ENCODE measurements at places on chromosomes 1 and 21.
A peak's percentile ranks its signal among the peaks of the same experiment; 100 is the strongest.

DNA sequence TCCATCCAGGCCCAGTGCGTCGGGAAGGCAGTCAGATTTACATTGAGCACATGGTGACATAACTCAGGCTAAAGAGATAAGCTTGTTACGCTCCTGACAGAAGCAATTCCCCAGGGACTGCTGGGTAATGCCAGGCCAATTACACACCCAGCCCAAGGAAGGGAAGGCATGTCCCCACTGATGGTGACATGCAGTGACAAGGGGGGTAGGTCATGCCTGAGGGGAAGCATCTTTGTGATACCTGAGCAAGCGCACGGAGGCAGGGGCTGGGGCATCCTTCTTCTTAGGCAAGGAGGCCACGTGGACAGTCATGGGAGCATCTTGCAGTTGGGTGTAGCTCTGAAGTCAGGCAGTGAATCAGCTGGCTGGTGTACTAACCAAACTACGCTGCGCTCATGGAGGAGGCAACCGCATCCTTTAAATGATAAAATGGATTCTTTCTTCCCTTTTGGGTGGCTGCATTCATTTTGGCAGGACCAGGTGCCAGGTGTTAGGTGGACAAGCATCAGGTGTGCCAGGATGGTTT is 39.6 kb upstream of the GRIK3 start:
- DNase-seq: no peak

DNA sequence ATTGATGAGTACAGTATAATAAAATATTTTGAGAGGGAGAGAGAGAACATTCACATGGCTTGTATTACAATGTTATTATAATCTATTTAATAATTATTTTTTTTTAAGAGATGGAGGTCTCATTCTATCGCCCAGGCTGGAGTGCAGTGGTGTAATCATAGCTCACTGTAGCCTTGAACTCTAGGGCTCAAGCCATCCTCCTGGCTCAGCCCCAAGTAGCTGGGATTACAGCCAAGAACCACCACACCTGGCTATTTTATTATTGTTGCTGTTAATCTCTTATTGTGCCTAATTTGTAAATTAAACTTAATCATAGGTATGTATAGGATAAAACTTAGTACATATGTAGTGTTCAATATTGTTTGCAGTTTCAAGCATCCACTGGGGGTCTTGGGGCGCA is 57.8 kb downstream of the HS2ST1 start:
- no peak for DNase-seq

DNA sequence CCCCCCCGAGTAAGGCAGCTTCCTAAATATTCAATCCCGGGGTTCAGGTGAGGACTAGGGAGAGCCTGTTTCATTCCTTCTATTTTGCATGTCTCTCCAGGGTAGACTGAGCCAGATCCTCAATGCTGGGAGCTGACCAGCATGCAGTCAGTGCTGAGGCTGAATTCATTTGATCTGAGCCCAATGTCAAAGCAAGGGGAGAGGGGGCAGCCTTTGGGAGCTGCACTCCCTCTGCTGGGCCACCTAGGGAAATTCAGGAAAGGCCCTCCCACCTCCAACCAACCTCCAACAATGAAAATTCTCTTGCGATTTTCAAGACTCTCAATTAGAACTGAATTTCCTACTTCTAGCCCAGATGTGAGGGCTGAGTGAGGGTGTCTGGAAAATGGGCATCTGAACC is 371.2 kb downstream of the NPHP4 start:
- peak; percentile 53 for DNase-seq

DNA sequence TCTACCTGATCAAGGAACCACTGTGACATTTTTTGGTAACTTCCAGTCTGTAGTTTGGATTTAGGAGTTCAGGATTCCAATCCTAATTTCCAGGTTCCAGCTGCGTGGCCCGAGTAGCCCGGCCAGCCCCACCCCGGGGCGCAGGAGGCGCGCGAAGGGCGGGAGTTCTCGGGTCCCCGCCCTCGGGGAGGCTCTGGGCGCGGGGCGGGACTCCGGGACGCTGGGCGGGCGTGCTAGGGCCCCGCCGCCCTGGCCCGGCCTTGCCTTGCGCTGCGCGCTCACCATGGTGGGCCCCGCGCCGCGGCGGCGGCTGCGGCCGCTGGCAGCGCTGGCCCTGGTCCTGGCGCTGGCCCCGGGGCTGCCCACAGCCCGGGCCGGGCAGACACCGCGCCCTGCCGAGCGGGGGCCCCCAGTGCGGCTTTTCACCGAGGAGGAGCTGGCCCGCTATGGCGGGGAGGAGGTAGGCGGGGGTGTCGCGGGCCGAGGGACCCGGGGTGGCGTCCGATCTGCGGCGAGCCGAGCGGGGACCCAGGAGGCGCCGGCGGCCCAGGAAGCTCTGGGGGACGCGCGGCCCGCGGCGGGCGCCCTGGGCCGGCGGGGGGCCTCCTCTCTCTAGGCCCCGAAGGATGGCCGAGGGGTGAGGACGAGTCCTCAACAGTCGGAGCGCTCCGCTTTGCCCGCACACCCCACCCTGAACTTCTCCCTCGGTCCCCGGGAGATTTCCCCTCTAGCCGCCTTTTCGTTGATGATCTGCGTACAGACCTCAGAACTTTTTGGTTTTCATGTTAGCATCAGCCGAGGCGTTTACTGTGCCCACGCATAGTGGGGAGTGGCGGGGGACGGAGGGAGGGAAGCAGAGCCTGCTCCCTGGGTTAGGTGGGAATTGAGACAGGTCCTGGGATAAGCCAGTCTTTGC is at the start of gene NENF:
TSS of gene NENF (plus strand) at position 260 of the 916 bp plus-strand sequence. CDS start at position 284, 24 bp downstream.
- peak; percentile 78 for DNase-seq

- peak; percentile 66 for DNase-seq
These were observed 39.1 kb upstream of the ENAH start for GRCh38 chr1:225691861-225692516.

GRCh38 chr1:145918992-145919939 is 749 bp upstream of the PEX11B start:
- peak; percentile 80 for DNase-seq

DNA sequence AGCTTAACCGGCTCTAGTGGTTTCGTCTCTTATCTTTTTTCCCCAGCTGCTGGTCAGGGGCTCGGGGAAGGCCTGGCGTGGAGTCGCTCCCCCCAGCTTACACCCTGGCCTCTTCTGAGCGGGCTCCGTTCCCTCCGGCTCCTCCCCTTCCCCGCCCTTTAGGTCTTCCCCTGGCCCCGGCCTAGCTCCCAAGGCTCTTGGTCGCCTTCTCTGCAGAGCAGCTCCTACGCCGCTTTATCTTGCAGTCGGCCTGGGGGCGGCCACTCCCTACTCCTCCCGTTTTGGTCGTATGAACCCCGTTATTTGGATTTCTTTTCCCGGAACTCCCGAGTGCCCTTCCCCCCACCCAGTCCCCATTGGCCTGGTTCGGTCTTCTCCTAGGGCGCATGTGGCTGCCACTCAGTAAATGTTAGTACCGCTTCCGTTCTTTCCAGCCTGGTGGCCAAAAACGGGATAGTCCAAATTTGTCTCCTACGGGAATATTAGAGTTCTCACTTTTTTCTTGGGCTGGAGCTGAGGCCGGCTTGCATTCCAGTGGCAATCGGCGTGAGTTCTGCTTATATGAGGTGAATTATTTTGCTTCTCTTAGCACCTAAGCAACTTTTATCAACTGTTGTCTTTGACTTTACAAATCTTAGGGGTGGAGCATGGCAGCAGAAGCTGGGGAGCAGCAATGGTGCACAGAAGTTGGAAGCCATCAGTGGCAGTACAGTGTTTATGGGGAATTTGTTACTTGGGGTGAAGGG is 467 bp downstream of the THRAP3 start:
- DNase-seq: peak; percentile 87

All from SW480 (cell line).